DMS79 (cell line): ENCODE measurements at places on chromosomes 13 and 19.

- DNase-seq: no peak
Measured at GRCh38 chr19:45646345-45646698, 7.1 kb upstream of the EML2 start.

- DNase-seq: no peak
Measured at GRCh38 chr13:94765814-94766213, 53.5 kb upstream of the SOX21 start.

- DNase-seq: no peak
Measured at GRCh38 chr13:40509876-40510275, 156.6 kb downstream of the FOXO1 start.

DNA sequence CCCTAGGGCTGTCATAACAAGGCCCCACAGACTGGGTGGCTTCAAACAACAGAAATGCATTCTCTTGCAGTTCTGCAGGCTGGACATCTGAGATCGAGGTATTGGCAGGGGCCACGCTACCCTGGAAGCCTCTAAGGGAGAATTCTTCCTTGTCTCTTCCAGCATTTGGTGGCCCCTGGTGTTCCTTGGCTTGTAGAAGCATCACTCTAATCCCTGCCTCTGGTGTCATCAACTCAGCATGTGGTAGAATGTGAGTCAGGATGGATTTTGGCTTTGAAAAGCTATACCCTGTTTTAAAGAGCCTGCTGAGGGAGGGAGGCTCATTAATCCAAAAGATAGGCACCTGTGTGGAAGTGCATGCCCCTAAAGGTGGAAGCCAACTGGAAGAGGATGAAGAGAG is 7.9 kb upstream of the GGACT start:
- no peak for DNase-seq

GRCh38 chr13:98910501-98910951 is 67.3 kb downstream of the DOCK9 start:
- DNase-seq: no peak

GRCh38 chr13:113815151-113816058 is 48.5 kb downstream of the GAS6 start:
- DNase-seq: no peak

DNA sequence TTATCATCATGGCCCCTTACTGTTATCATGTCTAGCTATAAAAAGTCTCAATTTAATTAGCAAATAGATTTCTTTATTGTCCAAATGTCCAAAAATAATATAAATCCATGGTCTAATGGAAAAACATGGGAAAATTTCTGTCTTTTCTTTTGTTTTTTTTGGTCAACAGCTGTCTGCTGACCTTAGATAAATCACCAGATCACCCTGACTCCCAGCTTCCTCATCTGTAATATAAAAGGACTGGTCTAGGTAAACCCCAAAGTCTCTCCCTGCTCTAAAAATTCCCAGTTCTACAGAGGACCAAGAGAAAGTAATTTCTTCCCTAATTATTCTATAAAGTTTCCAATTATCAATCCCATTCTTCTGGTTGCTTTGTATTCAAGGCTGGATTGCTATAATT is 30.7 kb upstream of the RCBTB2 start:
- DNase-seq: no peak

DNA sequence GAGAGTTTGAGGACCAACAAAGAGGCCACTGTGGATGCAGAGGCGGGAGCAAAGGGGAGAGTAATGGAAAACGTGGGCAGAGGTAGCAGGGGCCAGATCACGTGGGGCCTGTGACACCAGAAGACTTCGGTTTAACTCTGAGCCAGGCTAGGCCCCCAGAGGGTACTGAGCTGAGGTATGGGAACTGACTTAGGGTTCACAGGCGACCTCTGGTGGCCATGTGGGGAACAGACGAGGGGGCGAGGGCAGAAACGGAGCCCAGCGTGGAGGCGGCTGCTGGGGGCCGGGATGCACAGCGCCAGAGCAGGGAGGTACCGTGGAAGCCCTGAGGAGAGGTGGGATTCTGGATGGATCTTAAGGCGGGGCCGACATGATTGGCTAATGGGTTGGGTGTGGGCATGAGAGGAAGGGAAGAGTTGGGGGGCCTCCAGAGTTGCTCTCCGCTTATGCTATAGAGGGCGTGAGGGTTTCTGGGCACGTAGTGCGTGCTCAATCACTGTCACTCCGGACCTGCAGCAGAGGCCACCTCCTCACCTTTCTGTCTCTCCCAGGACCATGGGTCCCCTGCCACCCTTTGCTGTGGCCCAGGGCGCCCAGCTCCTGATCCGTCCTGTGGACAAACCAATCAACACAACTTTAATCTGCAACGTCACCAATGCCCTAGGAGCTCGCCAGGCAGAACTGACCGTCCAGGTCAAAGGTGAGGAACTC is 13.7 kb downstream of the PVR start:
- peak; percentile 11 for DNase-seq

- no peak for DNase-seq
Measured at GRCh38 chr13:110944121-110944967, 29.5 kb upstream of the ANKRD10 start.

DNA sequence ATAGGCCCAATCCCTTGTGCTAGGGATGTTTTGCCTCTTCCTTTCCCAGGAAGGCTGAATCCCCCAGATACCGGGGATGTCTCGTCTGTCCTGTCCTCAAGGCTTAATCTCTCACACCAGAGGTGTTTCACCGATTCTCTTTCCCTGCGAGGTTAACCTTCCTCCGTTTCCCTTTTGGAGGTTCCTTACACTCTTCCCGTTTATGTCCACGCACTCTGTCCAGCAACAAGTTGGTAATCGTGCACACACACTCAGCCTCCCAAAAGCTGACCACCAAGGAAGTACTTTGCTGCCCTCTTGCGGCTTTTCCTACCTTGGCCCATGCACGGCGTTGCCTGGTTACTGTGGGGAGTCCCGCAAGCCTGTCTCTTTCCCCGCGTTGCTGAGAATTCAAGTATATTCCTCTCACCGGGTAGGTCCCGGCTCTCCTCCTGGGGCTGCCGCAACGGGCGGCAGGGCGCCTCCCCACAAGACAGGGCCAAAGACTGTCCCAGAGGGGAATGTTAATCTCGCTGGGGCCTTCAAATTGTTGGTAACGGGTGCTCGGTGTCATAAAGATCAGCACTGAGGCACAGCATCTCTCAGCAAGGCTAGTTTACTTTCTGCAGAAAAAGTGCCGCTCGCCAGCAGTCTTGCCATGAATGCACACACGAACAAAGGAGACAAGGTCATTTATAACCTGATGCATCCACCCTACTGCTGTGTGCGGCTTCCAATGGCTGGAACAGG is 36.7 kb upstream of the CD177 start:
- DNase-seq: no peak

DNA sequence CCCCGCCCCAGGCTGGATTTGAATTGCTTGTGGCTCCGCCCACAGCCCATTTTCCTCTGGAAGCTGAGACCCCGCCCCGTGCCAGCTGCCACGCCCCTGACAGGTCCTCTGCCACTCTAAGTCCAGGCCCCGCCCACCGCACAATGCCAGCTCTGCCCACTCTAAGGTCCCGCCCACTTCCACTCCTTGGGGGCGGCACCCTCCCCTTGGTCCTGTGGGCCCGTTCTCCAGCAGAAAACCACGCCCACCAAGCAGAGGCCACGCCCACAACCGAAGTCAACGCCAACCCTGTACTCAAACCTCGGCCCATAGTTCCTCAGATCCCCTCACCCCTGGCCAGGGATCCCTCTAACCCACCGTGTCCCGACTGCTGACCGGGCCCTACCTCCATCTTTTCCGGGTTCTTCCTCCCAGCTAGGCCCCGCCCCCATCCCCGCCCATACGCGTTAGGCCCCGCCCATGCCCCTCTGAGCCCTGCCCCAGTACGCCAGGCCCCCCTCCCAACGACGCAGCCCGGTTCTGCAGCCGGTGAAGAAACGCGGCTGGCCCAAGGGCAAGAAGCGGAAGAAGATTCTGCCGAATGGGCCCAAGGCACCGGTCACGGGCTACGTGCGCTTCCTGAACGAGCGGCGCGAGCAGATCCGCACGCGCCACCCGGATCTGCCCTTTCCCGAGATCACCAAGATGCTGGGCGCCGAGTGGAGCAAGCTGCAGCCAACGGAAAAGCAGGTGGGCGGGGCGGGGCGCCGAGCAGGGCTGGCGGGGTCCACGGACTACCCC is 1.3 kb downstream of the HMG20B start:
- no peak for DNase-seq

DNA sequence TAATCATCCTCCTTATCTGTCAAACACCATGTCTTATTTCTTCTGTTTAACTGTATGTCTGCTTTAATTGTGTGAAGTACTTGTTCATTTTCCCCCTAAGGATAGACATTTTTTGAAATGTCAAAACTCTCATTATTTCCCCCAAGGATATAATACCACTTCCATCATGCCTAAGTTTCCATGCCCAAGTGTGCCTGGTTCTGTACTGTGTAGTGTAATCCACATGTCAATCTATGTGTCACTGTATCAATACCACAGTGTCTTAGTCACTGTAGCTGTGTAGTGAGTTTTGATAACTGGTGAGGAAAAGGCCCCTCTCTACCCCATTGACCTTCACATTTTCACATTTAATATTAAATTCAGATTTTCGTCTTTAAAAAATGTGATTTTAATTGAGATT is 1265.5 kb downstream of the PCDH9 start:
- no peak for DNase-seq

DNA sequence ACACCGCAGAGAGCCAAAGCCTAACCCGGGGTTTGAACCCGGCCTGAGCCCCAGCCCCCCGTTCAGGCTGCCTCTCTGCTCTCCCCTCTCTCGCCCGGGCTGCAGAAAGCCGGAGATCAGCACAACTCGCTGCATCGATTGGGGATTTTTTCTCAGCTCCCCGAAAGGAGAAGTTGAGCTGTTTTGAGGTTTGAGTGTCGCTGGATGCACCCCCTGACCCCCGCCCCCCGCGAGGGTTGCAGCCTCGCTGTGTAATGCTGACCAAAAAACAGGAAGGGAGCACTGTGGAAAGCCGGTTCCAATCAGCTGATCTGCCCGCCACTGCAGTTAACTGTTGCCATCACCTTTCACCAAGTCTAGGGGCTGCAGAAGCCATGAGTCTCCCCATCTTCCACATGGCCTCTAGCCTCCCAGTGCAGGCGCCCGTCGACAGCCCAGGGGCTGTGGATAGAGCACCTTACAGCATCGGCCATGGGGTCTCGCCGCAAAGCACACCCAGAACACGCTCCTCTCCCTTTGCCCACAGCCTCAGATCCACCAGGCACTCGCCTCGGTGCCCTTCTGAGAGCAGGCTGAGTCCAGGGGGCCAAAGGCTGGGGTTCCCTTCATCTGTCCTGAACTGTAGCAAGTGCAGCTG is 34.5 kb downstream of the MYO9B start:
- DNase-seq: no peak

GRCh38 chr19:10115392-10116084 is 4.0 kb downstream of the P2RY11 start:
- no peak for DNase-seq

GRCh38 chr13:45695198-45695730 is 6.9 kb upstream of the CBY2 start:
- DNase-seq: no peak

DNA sequence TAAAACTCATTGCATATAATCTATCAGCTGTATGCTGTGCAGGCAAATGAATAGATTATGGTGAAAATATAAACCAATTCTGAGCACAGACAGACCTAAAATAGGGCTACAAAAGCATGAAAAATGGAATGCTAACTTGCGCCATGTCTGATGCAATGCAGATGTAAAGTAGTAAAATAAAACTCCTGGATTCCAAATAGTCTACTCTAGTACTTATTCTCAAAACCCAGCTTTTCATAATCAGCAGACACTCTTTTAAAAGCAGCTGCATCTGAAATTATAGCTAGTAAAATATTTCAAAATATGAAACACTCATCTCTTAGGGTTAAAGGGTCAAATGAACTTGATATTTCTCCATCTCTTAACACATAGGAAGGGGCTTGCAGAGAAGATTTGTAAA is 4.7 kb upstream of the POMP start:
- DNase-seq: no peak

GRCh38 chr13:110246530-110246929 is 60.4 kb downstream of the COL4A1 start:
- no peak for DNase-seq

- no peak for DNase-seq
Measured at GRCh38 chr13:35285677-35286076, 190.8 kb downstream of the MAB21L1 start.

GRCh38 chr19:4442819-4443146 is 14.8 kb downstream of the UBXN6 start:
- no peak for DNase-seq

DNA sequence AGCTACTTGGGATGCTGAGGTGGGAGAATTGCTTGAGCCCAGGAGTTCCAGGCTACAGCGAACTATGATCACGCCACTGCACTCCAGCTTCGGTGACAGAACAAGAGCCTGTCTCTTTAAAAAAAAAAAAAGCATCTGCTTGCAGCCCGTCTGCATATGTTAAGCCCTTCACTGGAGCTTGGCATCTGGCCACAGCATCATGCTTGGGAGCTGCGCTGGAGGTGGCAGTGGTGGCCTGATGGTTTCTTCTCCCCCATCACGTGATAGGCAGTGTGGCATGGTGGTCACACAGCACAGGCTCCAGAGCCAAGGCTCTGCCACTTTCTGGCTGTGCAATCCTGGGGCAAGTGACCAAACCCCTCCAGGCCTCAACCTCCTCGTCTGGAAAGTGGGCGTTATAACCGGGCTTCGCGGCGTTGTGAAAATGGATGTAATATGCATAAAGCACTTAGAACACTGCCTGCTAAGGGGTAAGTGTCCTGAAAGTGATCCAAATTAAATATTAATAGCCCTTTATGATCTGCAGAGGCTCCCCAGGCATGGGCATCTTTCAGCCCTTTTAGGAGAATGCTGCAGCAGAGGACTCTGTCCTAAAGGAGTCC is 24.4 kb downstream of the MARK4 start:
- DNase-seq: peak; percentile 80

- DNase-seq: peak; percentile 100
Measured at GRCh38 chr13:98416408-98416807, 160.5 kb downstream of the STK24 start.

- no peak for DNase-seq
Measured at GRCh38 chr13:54627646-54628372, 1599.2 kb downstream of the OLFM4 start.

DNA sequence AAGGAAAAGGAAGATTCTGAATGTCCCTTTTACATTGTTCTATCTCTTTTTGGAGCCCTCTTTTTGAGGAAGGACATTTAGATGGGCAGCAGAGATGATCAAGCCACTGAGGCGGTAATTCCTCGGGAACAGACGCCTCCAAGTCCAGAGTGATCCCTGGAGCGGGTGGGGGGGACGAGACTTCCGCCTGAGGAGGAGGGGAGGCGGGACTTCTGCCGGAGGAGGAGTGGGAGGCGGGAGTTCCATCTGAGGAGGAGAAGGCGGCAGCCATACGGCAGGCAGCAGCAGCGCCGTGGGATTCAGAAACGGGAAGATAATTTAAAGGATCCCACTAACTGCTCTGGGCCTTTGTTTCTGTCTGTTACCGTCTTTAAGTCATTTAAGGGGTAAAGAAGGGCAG is 37.6 kb upstream of the CD177 start:
- no peak for DNase-seq

GRCh38 chr19:16343156-16343555 is 18.5 kb downstream of the KLF2 start:
- no peak for DNase-seq
